ENCODE measurements at places on chromosomes 12 and 14. TPM values are rescaled to one million over a fixed set of nuclear protein-coding genes. Genes with fewer than 3 reads are reported as not detected.

DNA sequence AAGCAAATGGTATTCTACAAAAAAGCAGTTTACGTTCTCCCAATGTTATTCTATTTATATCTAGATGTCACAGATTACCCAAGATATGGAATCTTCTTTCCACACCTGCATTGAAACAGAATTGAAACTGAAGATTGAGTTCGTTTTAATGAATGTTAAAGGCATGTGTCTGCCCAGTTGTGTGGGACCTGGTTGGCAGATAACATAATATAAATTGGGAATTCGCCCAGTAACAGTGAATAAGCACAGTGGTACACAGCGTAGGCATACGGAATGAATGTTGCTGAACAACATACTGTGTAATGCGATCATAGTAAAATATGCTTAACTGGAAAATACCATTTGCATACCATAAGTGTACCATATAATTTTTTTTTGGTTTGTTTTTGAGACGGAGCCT, 4.3 kb downstream of the KHNYN start:
- H3K27me3 ChIP-seq: no peaks in the 10 kb centered on the region
- no peak overlapping the region for H3K27ac ChIP-seq
- H3K4me3 ChIP-seq: no peak overlapping the region
- H3K36me3 ChIP-seq: peaks cover 31% of the 10 kb centered on the region
- H3K4me1 ChIP-seq: peaks cover 55% of the 10 kb centered on the region

DNA sequence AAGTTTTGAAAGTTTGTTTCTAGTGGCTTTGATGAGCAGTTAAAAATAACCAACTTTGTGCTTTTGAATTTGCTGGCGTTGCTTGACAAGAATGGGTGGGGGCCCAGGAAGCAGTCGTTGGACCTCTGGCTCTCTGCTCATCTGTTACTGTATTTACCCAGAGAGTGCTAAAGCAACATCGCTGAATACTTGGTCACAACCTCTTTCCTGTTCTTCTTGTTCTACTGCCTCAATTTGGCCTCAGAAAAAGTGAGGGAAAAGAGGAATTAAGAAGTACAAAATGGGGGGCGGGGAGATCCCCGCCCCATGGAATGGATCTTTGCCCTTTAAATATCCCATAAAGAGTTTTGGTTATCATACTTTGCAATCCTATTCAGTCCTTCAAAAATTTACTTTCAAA, 221.5 kb upstream of the G2E3 start:
- no peaks in the 10 kb centered on the region for H3K4me1 ChIP-seq
- DNase-seq: no peak
- no peak overlapping the region for H3K27ac ChIP-seq
- no peak overlapping the region for H3K4me3 ChIP-seq
- no peaks in the 10 kb centered on the region for H3K27me3 ChIP-seq

- no peak overlapping the region for H3K27ac ChIP-seq
- H3K36me3 ChIP-seq: no peaks in the 10 kb centered on the region
- no peak for DNase-seq
- no peaks in the 10 kb centered on the region for H3K27me3 ChIP-seq
- H3K4me1 ChIP-seq: peaks cover 24% of the 10 kb centered on the region
- no peak overlapping the region for H3K4me3 ChIP-seq
Measured at GRCh38 chr12:88313554-88313953, 171.4 kb downstream of the TMTC3 start.

GRCh38 chr12:122749569-122750332, 2.9 kb upstream of the DENR start:
- H3K27ac ChIP-seq: no peak overlapping the region
- DNase-seq: no peak
- peaks cover 11% of the 10 kb centered on the region for H3K4me1 ChIP-seq

GRCh38 chr12:104596134-104596799, 139.5 kb downstream of the CHST11 start:
- H3K4me1 ChIP-seq: no peaks in the 10 kb centered on the region
- no peak for DNase-seq
- H3K36me3 ChIP-seq: no peaks in the 10 kb centered on the region

NEUROD4 gene
- not detected for total RNA-seq

ETFBKMT gene
- 2.4 TPM for total RNA-seq

All from endothelial cell of umbilical vein (primary cell).